ENCODE measurements at places on chromosomes 3 and 15. TPM values are rescaled to one million over a fixed set of nuclear protein-coding genes. Genes with fewer than 3 reads are reported as not detected.

AHSG gene
- polyA plus RNA-seq = not detected

- no peak for DNase-seq
Observed at GRCh38 chr3:194460566-194460965, 26.2 kb downstream of the ATP13A3 start.

APOD gene
- not detected for polyA plus RNA-seq

GRCh38 chr15:58575045-58575786, 143.4 kb downstream of the LIPC start:
- DNase-seq = no peak

- DNase-seq = no peak
Observed at GRCh38 chr15:75694241-75695182, 18.1 kb downstream of the CSPG4 start.

GRCh38 chr3:67587811-67588210, 66.6 kb downstream of the SUCLG2 start:
- no peak for DNase-seq

DNA sequence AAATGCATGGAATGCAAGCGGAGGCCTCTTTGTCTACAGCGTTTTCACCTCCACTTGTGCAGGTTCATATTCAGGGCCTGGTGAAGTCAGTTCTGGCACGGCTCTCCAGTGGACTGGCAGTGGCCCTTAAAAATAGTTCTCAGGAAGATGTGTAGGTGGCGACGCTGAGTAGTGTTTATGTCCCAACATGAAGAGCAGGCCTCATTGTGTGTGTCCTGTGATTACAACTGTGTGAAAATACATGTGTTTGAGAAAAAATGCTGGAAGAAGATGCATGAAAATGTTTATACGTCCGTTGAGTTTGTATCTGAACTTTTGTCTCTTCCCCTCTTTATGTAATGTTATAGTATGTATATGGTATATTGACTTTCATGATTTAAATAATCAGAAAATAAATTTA, 7.2 kb downstream of the LIPC start:
- DNase-seq = no peak

- DNase-seq = no peak
Observed at GRCh38 chr3:178054471-178054870, 481.8 kb upstream of the KCNMB2 start.

DNA sequence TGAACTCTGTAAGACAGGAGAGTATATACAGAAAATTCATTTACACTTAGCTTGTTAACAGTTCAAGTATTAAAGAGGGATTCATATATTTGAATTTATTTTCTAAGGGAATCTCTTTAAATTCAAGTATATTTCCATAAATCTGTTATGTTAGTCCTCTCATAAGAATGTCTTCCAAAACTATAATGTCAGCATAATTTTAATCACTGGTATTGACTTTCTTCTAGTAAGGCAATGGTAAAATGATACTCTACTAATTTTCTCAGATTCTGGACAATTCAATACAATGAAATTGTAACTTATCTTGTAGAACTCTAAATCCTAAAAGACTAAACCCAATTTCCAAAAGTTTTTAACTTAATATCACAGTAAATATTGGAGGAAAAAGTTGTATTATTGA, 66.3 kb upstream of the EPHA6 start:
- DNase-seq = no peak

GRCh38 chr3:167372138-167372537, 8.0 kb downstream of the ZBBX start:
- no peak for DNase-seq

- DNase-seq = no peak
Observed at GRCh38 chr3:179174898-179175297, 26.7 kb downstream of the PIK3CA start.

DNA sequence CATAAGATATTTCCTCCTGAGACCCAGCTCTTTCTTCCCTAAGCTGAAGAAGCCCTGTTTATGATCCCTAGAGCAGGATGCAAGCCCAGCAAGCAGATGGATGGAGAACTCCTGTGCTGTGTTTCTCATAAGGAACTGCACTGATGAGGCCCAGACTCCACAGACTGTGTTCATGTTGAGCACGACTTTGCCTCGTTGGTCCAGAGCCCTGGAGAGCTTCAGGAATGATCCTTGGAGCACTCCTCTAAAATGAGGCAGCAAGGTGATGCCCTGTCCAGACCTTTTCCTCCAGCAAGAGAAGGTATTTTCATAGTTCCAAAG, 83.8 kb downstream of the MYLK start:
- no peak for DNase-seq

GRCh38 chr15:85592148-85592547, 202.6 kb downstream of the KLHL25 start:
- DNase-seq = no peak

IL20RB gene
- 0.45 TPM for polyA plus RNA-seq

DNA sequence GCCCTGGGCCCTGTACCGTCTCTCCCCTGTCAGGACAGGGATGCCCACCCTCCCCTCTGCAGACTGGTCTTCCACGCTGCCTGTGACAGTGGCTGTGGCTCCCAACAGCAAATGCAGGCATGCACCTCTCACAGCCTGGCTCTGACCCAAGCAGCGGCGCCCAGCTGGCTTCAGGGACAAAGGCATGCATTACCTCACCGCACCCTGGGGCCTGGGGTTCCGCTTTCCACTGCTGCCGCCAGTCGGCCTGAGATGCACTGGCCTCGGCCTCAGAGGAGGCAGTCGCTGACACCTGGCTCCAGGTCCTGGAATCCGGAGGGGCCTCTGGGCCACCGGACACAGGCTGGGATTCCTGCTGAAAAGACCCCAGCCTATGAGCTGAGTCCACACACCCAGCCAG, 70.3 kb downstream of the SCN5A start:
- DNase-seq = no peak

CHRD gene
- polyA plus RNA-seq = not detected

- DNase-seq = no peak
Observed at GRCh38 chr3:192445770-192446644, 281.3 kb downstream of the FGF12 start.

GRCh38 chr15:62782071-62782841, 260.3 kb upstream of the TPM1 start:
- DNase-seq = no peak

DNA sequence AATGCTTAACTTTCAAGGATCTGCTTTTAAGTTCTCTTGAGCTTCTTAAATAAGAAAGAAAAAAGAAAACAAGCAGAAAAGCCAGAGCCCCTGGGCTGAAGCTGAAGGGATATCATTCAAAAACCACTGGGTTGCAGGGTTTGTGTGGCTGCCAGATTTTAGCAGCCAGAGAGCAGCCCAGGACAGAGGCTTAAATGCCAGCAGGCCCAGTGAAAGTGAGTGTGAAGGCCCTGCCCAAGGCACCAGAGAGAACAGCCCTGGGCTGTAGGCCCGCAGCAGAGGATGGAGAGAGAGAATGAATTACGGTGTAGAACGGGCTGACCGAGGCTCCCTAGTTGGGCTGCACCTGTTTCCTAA, 106.3 kb upstream of the BOC start:
- DNase-seq = no peak

GALNT15 gene
- polyA plus RNA-seq = not detected

GRCh38 chr3:108525971-108526370, 15.6 kb upstream of the MYH15 start:
- DNase-seq = no peak

DNA sequence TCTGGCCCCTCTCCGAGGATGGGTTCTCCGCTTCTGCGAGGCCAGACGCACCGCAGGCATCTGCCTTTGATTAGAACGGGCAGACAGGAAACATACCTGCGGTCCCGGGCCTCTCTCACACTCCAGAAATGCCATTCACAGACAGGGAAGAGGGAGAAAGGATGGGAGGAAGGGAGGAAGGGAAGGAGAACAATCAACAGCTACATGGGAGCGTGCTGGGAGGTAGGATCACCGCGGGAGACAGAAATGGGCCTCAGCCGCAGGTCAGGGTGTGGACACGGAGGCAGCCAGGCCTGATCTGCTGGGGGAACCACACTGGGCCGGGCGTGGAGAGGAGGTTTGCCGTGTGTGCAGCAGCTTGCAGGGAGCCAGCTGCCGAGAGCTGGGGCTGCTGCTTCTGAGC, 90.7 kb upstream of the RGMA start:
- no peak for DNase-seq

RAB8B gene
- 52.9 TPM for polyA plus RNA-seq

PPARG gene
- polyA plus RNA-seq = not detected

CACNA1D gene
- 0.02 TPM for polyA plus RNA-seq

P2RY13 gene
- polyA plus RNA-seq = not detected

CPN2 gene
- not detected for polyA plus RNA-seq

DNA sequence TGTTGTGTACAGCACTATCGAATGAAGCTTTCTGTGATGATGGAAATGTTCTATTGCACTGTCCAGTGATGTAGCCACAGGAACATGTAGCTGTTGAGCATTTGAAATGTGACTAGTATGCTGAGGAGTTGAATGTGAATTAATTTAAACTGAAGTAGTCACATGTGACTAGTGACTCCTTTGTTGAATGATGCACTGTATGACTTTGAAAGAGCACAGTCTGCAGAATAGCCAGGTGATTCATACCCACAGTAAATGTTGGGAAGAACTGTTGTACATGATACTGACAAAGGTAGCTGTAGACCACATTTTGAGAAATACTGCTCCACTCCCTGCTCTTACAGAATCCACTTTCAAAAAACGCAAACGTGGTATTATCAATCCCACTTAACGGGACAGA, 34.0 kb upstream of the ACTL6A start:
- DNase-seq = no peak

GRCh38 chr3:28718074-28718849, 369.6 kb upstream of the AZI2 start:
- no peak for DNase-seq

DNA sequence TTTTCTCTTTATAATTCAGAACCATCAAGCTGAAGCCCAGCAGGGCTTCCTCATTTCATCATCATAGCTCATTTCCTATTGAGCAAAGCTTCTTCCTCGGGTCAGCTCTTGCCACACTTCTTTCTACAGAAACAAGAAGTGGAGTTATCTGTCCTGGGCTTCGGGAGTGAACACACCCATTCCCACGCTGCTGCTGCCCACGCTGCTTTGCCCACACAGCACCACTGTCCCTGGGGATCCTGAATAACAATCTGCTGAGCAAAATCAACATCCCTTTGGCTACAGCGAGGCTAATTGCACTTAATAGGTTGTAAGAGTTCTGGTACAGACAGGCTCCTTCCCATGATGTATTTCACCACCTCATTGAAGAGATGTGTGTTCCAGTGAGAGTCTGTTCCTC, 23.7 kb downstream of the CEP19 start:
- no peak for DNase-seq

DNA sequence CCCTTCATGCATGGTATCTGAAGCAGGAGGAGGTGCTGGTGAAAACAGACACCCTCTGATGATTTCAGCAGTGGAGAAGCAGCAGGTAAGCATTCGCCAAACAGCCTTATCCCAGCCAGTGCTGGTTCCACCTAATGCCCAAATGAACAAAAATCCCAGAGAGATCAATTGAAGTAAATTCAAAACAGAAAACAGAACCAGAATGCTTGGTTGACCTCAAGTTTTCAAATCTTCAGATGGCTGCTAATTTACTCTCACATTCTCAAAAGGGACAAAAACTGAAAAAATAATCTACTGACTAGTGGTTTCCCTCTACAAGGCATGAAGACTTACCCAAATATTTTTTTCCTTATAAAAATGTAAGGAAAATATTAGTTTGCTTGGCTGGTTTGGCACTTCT, 87.0 kb upstream of the MYO5C start:
- no peak for DNase-seq

DNA sequence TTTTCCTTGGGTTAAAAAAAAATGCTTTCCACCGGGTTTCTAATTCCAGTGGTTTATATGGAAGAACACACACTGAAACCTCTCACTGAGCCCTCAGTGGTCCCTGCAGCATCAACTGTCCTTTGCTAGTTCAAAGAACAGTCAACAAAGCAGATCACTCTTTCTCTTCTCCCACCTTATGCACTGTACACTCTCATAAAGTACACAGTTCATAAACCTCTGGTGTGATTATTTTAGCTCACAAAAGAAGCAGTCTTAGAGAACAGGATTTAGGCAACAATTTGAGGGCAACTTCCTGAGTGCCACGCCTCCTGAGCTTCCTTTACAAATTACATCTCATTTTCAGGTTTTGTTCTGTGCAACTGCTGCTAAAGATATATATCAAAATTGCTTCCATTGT, 728.4 kb upstream of the GOLIM4 start:
- DNase-seq = no peak

DNA sequence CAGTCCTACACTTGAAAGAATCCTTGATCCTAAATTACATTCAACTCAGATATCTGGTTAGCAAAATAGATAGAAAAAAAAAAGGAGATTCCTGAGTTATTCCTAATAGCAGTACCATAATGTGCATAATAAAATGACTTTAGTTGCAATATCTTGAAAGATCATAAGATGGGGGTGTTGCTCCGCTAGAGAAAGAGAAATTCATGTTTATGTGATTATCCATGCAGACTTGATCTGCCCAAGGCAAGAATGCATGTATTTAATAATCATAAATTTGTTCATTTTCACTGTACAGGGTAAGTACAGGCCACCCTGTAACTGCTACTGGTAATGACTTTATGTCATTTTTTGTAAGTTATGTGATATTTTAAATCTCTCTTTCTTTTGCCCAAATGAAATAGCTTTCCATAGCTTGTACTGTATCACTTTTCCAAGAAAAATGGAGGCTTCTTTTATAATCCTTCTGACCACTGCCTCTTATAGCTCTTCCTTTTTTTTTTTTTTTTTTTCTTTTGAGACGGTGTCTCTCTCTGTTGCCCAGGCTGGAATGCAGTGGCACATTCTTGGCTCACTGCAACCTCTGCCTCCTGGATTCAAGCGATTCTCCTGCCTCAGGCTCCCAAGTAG, 84.6 kb downstream of the HCN4 start:
- no peak for DNase-seq

MGA gene
- polyA plus RNA-seq = 22.5 TPM

TM6SF1 gene
- polyA plus RNA-seq = 0.26 TPM

LNP1 gene
- polyA plus RNA-seq = 0.71 TPM

TMEM207 gene
- polyA plus RNA-seq = not detected
